ENCODE measurements at places on chromosomes 5 and 9.

- DNase-seq, result no peak
These were observed 2.0 kb downstream of the GADD45G start for GRCh38 chr9:89606624-89607311.

- no peak for DNase-seq
These were observed 89.5 kb downstream of the ADAMTS2 start for GRCh38 chr5:179255527-179256327.

GRCh38 chr5:168370831-168371230, 79.4 kb downstream of the WWC1 start:
- no peak for DNase-seq

DNA sequence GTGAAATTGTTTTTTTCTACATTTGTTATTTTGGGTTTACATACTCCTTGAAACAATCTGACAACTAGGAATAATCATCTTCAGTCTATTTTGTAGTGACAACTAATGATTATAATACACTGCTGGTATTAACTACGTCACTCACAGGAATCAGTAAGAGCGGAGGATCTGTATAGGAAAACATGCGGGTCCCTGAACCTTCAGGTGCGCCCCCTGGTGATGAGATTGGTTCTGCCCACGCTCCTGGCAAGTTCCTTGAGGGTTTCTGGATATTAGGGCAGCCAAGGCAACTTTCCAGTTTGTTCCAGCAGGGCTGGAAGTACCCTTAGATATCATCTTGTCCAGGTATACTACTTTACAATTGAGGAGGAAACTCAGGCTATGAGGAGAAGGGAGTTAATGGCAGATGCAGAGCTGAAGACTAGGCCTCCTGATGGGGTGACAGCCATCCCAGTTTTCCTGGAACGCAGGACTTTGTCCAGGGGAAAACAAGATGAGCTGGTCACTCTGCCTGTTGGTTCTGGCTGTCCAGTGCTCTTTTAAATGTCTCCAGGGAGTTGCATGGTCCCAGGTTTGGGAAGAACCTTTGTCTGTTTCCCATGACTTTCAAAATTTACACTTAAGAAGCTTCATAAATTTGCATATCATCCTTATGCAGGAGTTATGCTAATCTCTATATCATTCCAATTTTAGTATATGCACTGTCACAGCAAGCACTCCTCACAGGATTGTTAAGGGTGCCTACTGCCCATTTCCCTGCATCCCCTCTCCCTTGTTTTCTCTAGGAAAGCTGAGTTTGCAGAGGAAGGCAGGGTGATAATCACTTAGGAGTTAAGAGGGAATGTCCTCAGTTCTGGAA, 14.9 kb upstream of the WNT8A start:
- peak; percentile 62 for DNase-seq

GRCh38 chr5:138141734-138142133, 2.5 kb upstream of the NME5 start:
- DNase-seq, result no peak

GRCh38 chr5:96822686-96823459, 15.1 kb upstream of the ERAP1 start:
- DNase-seq, result peak; percentile 45

DNA sequence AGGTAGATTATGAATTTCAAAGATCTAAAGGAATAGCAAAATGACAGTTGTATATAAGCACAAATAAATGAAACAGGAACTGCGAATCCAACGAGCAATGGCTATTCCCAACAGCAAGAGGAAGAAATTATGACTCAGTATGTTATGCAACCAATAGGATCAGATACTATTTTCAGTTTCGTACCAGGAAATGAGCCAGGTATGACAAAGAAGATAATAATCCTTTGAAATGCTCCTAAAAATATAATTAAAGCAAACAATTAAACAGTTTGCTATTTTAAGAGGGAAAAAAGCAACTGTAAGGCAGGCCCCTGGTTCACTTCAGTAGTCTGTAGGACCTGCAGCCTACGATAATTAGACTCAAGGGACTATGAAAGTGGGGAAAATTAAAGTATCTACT, 58.9 kb downstream of the AUH start:
- DNase-seq, result no peak
